ENCODE measurements at places on chromosomes 6 and 20.

DNA sequence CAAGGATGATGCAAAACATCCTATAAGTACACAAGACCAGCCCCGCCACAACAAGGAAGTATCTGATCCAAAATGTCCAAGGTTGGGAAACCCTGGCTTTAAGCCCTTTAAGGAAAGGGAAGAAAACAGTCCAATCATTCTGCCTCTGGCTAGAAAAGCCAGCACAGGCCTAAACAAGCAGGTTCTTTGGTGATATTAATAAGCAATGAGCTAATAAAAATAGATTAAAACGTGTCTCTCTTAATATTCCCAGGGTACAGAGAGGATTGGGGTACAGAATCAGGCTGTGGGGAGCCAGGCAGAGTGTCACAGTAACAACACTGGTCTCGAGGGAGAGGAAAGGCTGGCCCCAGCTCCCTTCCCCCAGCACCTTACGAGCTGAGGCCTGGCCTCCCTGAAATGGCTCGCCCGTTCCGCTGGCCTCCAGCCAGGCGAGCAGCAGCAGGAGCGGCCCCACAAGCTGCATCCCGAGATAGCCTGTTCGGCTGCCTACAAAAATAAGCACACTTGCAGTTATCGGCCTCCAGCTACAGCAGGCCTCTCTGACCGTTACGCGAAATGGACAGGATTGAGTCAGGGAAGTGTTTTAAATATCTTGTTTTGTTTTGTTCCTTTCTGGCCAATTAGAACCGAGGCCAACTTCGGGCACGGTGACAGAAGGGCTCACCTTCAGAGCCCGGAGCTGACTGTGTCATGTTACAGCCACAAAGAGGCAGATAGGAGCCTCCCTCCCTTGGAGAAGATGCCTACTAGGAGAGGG is 4.0 kb upstream of the ZMYND8 start:
- DNase-seq, result no peak

DNA sequence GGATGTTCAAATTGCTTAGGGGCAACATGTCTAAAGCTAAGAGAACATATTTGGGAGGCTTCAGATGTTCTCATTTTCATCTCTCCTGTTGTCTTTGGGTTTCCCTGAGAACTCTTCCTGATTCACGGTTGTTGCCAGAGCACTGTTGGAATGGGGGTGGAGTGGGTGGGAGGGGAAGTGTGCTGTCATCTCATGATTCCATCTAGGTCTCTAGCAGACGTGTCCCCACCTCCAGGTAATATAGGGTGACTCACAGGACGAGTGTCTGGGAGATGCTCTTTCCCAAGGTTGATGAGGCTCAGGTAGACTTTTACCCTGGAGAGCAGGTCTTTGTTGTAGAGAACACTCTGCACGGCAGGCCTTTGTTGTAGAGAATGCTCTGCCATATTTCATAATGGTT is 636.9 kb downstream of the QKI start:
- DNase-seq, result no peak

- DNase-seq, result no peak
These were observed 914 bp downstream of the SNAP91 start for GRCh38 chr6:83707829-83708545.

- DNase-seq, result no peak
These were observed 111.1 kb downstream of the FOXA2 start for GRCh38 chr20:22473293-22473692.

DNA sequence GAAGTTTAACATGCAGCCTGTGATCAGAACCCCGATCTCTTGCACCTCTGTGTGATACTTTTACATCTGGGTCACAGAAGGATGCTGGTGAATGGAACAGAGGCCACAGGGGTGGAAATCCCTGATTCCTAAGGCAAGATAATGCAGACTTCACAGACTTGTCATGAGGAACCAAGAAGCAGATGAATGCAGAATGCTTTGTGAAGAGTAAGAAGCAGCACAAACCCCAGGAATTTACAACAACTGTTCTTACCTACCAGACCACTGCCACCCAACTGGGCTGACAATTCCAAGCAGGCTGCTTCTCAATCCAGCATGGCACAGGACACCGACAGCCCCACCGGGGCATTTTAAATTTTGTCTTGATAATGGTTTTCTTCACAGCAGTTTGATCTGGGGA is 113.2 kb upstream of the CD93 start:
- DNase-seq, result no peak

GRCh38 chr20:17859616-17860232 is 108.9 kb downstream of the SNX5 start:
- DNase-seq, result no peak

GRCh38 chr20:36462440-36463211 is 78.7 kb upstream of the MYL9 start:
- no peak for DNase-seq

- DNase-seq, result no peak
These were observed 285.8 kb upstream of the SUPT3H start for GRCh38 chr6:45663251-45664221.

DNA sequence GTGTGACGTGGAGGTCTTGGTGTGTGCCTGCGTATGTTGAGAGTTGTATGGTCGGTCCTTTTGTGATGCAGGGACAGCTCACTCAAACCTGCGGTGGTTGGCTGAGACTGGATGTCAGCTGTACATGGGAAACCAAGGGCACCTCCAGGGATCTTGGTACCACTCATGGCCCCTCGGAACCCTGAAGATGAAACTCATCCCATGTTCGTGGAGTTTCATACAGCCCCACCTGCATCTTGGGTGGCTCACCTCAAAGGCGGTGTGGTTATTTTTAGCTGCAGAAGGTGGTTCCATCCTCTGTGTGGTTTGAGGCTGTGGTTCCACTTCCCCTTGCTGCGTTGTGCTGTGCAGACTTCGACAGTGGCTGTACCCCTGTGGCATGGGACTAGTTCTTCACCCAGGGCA is 52.6 kb upstream of the SLC22A1 start:
- no peak for DNase-seq

DNA sequence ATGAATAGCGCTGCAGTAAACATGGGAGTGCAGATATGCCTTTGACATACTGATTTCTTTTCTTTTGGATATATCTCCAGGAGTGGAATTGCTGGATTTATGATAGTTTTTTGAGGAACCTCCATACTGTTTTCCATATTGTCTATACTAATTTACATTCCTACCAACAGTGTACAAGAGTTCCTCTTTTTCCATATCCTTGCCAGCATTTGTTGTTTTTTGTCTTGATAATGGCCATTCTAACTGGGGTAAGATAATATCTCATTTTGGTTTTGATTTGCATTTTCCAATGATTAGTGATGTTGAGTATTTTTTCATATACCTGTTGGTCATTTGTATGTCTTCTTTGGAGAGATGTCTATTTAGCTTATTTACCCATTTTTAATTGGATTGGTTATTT is 3.3 kb downstream of the SYCP2L start:
- no peak for DNase-seq

DNA sequence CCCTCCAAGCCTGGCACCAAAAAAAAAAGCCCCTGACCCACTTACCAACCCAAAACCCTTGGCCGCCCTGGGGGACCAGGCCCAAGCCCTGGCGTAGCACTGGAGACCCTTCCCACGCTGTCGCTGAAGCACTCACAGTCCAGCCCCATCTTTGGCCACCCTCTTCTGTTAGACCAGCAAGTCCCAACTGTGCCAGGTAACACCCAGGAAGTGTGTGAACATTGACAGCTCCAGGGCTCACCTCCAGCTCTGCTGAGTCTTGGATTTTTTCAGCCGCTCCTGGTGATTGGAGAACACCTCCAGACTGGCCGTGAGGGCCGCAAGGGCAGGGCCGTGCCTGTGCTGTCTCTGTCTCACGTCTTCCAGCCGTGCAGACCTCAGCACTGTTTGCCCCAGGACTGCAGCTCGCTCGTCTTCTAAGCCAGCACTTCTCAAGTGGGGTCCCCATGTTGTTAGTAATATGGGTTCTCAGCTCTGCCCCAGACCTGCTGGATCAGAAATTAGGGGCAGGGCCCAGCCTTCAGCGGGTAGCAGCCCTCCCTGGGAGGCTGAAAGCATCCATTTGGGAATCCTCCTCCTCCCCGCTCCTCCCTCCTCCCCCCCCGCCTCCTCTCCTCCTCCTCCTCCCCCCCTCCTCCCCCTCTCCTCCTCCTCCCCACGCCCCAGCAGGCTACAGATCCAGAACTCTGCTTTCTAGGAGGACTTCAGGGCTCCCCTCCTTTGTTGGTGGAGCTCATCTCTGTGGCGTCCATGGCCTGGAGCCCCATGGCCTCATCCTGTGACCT is 18.1 kb downstream of the NPEPL1 start:
- no peak for DNase-seq

- no peak for DNase-seq
These were observed 654.1 kb downstream of the KIF16B start for GRCh38 chr20:15919118-15919517.

- no peak for DNase-seq
These were observed 7.4 kb downstream of the PPP1R16B start for GRCh38 chr20:38812709-38813573.

DNA sequence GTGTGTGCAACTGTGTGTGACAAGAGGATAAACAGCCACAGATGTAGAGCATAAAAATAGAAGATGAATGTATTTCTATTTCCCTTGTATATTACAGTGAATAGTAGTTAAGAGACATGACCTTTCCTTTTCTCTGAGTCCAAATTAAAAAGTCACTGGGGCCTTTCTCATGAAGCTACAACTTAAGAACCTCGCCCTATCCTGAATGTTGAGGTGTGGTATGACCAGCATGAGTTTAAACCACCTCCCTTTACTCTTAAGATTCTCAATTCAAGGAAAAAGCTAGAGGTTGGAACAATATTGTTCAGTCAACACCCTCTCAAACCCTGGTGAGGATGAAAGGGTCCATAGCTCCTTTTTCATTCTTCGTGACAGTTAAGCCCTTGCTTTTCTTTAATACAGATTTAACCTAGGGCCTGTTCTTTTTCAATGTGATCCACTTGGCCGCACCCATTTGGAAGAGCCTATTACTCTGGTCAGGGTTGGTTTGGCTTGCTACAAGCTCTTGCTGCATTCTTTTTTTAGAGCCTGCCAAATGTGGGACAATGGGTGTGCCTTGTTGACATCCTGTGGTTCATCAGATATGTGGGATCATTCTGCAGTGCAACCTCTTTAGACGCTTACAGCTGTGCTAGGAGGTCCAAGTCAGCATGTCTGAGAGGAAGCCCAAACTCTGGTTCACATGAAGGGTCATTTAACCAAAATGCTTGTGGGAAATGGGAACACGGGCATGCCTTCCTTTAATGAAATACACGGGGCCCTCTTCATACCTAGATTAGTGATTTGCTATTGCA is 290.0 kb downstream of the HAO1 start:
- no peak for DNase-seq

DNA sequence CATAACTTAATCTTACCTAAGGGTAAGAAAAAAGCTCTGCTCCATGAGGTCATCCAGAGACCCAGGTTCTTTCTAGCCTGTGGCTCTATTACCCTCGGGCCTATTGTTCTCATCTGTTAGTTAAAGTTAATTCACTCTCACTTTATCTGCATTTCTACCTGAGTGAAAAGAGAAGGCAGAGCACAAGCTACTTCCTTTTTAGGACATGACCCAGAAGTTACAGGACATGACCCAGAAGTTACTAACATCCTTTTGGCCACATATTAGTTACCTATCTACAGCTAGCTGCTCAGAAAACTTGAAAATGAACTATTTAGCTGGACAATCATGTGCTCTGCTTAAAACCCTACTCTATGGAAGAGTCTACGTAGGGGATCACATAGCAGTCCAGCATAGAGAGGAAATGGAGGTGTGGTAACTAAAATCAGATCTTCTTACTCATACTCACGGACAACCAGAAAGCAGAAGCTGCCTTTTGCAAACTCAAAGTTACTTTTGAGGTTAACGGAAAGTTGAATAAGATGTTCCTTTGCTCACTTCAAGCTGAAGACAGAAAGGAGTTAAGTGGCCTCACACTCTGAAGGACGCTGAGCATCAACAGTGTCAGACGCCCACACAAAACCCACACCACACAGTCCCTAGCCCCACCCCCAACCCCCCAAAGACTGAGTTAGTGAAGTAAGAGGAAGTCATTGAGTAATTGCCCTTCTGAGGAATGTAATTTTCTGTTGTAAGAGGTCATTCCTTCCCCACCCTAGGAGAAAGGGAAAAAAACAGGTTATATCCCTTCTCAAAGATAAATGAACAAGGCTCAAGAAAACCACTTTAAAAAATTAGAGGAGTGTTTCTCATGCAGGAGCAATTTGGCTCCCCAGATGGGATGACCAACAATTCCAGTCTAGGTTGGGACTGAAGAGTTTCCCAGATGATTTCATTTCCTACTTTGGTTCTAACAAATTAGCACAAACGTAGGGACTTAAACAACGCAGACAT is 45.9 kb upstream of the TAB2 start:
- no peak for DNase-seq

DNA sequence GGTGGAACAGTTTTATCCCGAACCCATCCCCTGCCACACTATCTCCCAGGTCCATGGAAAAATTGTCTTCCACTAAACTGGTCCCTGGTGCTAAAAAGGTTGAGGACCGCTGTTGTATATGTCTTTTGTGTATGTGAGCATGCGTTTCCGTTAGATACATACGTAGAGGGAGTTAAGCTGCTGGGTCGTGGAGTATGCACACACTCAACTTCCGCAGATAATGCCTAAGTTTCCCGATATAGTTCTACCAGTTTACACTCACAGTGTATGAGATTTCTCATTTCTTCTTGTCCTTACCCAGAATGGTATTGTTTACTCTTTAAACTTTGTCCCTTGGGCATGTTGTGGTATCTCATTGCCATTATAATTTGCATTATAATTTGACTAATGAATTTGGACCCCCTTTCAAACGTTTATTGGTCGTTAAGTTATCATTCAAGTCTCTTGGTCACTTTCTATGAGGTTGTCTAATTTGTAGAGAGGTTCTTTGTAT is 50.5 kb upstream of the SCAF8 start:
- no peak for DNase-seq

DNA sequence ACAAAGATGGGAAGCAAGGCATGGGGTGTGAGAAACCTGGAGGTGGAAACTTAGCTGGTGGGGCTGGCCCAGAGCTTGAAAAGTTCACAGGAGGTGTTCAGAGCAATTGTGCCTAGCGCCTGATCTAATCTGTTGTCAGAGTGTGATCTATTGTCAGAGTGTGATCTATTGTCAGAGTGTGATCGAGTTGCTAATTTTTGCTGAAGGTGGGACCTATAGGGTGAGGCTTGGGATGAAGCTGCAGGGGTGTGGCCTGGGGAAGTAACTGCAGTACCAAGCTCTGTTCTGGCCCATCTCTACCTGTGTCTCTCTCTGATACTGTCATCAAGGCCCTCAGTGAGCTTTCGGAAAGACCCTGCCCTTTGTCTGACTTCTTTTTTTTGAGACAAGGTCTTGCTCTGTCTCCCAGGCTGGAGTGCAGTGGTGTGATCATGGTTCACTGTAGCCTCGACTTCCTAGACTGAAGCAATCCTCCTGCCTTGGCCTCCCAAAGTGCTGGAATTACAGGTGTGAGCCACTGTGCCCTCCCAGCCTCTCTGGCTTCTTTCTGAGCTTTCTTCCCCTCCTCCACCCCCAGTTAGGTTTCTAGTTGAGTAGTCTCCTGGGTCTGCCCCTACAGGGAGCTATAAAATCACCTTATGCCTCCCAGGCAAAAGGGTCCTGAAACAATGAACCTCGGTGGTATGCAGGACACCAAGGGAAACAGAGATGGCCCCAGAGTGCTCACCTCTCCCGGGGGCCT is 150.8 kb upstream of the RNF24 start:
- DNase-seq, result no peak

GRCh38 chr6:153976921-153977693 is 61.9 kb upstream of the OPRM1 start:
- DNase-seq, result no peak

GRCh38 chr6:142773324-142773723 is 171.7 kb downstream of the HIVEP2 start:
- DNase-seq, result no peak
